ENCODE measurements at places on chromosomes 16 and 17.

- no peak for DNase-seq
Measured at GRCh38 chr17:32772453-32773025, 104.4 kb downstream of the MYO1D start.

DNA sequence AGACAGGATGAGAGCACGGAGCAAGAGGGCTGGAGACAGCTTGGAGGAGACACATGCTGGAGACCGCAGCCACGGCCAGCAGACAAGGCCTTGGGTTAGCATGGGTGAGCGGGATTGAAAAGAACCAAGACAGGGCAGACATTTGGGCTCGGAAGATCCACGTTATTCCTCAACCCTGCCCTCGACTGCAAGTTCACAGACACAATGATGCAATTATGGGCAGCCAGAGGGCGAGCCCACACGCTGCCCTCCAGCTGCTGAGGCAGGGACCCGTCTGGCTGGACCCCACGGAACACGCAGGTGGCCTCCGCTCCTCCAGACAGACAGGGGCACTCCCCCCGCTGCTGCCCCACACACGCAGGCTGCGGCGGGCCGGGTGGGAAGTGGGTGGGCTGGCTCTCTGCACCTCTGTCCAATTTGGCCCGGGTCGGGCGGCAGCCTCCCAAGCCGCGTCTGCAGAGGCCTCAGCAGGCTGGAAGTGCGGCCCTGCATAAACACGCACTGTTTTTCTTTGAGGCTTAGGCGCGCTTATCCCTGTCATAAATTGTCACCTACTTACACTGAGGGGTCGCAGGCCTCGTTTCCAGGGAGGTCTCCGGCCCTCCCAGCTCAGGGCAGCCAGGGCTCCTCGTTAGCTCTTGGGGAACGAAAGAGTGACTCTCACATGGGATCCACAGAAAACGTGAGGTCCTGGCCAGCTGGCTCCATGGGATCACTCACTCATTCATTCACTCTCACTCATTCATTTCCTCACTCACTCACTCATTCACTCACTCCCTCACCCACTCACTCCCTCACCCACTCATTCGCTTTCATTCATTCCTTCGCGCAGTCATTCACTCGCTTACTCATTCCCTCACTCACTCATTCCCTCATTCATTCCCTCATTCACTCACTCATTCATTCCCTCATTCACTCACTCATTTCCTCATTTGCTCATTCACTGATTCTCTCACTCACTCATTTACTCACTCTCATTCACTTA, 303.9 kb downstream of the C16orf95 start:
- DNase-seq = no peak

GRCh38 chr17:31231852-31232251, 65.2 kb downstream of the OMG start:
- DNase-seq = no peak

- no peak for DNase-seq
Measured at GRCh38 chr16:17347624-17348023, 123.1 kb downstream of the XYLT1 start.

- no peak for DNase-seq
Measured at GRCh38 chr16:64762211-64762610, 359.7 kb downstream of the CDH11 start.
